ENCODE measurements at places on chromosomes 3 and 15. TPM values are rescaled to one million over a fixed set of nuclear protein-coding genes. Genes with fewer than 3 reads are reported as not detected.

GRCh38 chr15:34976743-34977142, 7.2 kb upstream of the AQR start:
- no peak for DNase-seq

GRCh38 chr3:55724821-55725220, 237.7 kb upstream of the WNT5A start:
- DNase-seq: no peak

- no peak for DNase-seq
Observed at GRCh38 chr3:126160243-126161210, 19.9 kb downstream of the ALDH1L1 start.

The ITIH1 gene
- not detected for polyA plus RNA-seq

The SERPINI1 gene
- 4.7 TPM for polyA plus RNA-seq

All from A549 (cell line).